Activated CD4-positive, CD25-positive, alpha-beta regulatory T cell (primary cell): ENCODE measurements at places on chromosomes 5 and 9.

GRCh38 chr5:88799938-88800535, 82.9 kb downstream of the MEF2C start:
- no peak for DNase-seq

GRCh38 chr5:157539503-157540022, 36.0 kb downstream of the ADAM19 start:
- DNase-seq, result no peak

DNA sequence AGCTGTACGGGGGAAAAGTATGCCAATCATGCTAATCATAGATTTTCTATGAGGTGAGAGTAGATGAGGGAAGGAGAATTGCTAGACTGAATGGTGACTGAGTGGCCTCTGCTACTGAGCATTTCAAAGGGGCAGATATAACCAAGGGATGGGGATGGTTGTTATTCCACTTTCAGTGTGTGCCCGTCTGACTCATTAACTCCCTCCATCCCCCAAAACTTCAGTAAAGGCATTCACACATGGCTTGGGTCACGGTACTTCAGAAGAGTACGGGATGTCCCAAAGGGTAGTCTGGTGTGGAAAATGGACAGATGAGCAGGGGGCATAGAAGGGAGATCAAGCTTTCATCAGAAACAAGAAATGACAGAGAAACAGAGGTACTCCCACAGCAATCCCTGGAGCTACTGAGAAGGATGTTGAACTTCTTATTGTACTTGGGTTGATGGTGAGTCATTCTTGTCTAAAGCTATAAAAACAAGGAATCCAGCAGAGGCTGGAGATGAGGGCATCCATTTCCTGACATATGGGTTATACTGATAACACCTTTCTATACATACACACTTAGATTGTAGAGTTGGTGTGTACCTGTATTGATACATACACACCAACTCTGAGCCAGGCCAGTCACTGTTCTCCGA, 8.9 kb upstream of the TLE4 start:
- DNase-seq, result no peak

GRCh38 chr5:56735849-56736641, 79.3 kb upstream of the MAP3K1 start:
- no peak for DNase-seq

DNA sequence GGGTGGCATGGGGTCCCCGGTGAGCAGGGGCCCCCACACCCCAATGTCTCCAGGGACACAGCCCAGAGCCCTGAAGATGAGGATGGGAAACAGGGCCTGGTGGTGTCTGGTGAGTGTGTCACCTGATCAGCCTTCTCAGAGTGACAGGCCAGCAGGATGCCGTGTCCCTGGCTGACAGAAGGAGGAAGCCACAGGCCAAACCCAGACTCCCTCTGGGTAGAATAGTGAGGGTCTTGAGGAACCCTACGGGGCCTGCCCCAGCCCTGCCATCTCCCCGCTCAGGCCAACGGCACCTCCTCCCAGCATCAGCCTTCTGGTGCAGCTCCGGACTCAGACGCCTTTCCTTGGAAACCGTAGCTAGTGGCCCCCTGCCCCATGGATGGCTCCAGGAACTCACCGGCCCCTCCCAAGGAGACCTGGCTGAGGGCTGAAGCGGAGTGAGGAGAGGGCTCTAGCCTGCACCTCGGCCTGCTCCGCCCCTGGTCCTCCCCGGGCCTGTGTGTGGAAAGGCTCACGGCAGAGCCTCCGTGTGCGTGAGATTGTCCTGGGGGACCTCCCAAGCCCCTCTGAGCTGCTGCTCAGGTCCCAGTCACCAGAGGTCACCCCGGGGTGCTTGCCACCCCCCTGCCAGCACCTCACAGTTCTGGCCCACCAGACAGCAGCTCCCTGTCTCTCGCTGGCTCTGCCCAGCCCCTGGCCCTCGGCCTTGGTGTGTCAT, 6.0 kb downstream of the RALGDS start:
- no peak for DNase-seq

GRCh38 chr5:5383461-5383860, 39.0 kb upstream of the ICE1 start:
- DNase-seq, result no peak

GRCh38 chr5:137672001-137672400, 63.9 kb downstream of the KLHL3 start:
- DNase-seq, result no peak

DNA sequence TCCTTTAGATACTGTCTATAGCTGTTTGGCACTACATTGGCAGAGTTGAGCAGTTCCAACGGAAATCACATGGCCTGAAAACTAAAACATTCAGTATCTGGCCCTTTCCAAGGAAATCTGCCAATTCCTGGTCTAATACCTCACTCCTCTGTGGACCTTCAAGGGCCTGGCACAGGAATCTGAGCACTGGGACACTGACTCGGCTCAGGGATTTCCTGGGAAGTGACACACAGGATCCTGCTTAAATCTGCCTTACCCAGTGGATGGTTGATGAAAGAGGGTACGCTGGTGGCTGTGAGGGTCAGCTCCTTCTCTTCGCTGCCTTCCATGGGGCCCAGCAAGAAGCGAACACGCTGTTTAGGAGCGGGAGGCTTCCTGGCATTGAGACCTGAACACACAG, 904 bp downstream of the TRUB2 start:
- no peak for DNase-seq

DNA sequence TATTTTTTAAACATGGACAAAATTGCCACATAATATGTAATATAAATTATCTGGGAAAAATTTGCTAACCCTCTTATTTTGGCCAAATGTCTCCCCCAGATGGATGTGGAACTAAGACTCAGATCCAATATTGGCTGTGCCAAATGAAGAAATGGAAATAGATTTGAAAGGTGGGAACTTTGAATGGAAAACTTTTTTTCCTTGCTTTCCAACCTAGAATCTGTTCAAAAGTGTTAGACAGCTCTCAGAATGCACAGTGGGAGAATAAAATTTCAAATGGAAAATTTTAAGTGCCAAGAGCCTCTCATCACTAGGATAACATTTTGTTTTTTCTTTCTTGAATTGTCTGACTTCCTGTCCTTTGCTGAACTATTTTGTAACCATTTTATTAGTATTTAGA, 142.6 kb upstream of the GAS1 start:
- no peak for DNase-seq

DNA sequence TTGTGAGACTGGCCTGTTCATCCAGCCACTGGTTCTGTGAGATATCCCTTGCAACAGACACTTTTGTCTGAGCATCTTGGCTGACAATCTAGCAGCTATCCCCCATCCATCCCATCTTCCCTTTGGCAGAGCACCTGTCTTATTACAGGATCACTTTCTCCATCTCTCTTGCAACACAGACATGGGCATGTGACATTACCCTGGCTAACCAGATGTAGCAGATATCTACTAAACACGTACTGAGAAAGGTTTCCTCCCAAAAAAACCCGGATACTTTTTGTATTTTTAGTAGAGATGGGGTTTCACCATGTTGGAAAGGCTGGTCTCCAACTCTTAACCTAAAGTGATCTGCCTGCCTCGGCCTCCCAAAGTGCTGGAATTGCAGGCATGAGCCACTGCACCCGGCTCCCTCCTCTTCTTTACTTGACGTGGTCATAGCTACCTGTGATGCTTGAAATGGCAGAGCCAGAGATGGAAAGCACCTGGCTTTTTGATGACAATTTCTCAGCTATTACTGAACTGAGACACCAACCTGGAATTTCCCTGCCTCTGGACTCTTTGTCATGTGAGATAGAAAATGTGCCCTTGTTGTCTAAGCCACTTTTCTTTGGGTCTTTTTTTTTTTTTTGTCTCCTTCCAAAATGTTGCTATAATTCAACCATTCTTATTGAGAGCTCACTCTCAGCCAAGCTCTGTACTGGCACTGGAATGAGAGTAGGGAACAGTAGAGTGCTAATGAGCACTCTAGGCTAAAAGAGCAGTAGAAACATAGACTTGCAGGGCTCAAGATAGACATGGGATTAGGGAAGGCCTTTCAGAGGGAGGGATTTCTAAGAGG, 32.6 kb downstream of the FNBP1 start:
- DNase-seq, result no peak

- no peak for DNase-seq
Measured at GRCh38 chr5:109685916-109686315, 3.8 kb upstream of the MAN2A1 start.

- no peak for DNase-seq
Measured at GRCh38 chr9:133261103-133261752, 13.8 kb downstream of the ABO start.

DNA sequence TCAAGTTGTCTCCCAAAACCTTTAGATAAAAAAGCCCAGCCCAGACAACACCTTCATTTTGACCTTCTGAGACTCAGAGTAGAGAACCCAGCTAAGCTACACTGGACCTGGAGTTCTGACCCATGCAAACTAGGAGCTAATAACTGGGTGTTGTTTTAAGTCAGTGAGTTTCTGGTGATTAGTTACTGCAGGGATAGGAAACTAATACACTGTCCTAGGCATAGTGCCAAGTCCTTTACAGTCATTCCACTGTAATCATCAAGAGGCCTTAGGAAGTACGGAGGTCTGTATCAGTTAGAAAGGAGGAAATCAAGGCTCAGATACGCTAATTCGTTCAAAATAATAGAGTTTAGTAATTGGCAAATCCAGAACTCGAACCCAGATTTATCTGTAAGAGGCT, 197.9 kb downstream of the KCTD16 start:
- DNase-seq, result no peak

DNA sequence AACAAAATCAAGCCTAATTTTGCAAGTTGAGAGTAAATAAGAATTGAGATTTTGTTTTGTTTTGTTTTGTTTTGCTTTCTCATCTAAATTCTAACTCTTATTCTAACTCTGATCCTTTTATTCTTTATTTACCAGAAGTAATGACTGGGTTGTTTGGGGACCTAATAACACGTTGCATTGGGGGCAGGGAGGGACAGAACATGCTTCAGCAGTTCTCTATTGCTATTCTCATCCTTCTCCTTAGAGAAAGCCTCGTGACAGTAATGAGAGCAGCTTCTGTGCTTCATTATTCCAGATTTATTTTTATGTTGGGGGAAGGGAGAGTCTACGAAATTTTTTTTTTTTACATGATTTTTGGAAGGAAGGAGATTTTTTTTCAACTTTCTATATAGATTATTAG, 21.1 kb downstream of the CPEB4 start:
- no peak for DNase-seq

DNA sequence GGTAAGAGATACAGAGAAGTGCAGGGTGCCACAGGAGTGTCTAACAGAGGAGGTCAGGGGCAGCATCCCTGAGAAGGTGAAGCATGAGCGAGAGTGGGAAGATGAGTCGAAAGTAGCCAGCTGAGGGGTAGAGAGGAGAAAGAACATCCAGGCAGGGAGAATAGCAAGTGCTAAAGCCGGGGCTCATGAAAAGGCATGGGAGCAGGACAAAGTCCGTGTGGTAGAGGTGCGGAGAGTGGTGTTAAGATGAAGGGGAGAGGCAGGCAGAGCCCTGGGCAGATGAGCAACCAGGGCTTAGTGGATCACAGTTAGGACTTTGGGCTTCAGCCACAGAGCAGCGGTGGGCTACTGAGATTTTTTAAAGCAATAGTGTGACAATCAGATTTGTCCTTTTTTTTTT, 10.5 kb downstream of the SLC22A5 start:
- DNase-seq, result no peak

DNA sequence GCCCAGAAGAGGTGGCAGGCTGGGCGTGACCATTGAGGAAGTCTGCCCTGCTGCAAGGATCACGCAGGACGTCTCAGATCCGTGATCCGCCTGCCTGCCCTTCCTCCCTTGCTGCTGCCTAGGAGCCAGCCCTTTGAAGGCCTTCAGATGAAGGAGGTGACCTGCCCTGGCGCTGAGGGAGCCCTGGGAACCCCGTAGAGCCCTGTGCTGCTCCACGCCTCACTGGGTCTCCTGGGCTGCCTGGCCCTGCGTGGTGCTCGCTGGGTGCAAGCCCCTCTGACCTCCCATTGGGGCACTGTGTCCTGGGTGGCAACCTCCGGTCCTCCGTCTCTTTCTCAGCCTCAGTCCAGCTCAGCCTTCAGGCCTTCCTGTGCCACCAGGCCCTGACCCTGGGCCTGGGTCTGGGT, 295.3 kb upstream of the IRX4 start:
- DNase-seq, result no peak

DNA sequence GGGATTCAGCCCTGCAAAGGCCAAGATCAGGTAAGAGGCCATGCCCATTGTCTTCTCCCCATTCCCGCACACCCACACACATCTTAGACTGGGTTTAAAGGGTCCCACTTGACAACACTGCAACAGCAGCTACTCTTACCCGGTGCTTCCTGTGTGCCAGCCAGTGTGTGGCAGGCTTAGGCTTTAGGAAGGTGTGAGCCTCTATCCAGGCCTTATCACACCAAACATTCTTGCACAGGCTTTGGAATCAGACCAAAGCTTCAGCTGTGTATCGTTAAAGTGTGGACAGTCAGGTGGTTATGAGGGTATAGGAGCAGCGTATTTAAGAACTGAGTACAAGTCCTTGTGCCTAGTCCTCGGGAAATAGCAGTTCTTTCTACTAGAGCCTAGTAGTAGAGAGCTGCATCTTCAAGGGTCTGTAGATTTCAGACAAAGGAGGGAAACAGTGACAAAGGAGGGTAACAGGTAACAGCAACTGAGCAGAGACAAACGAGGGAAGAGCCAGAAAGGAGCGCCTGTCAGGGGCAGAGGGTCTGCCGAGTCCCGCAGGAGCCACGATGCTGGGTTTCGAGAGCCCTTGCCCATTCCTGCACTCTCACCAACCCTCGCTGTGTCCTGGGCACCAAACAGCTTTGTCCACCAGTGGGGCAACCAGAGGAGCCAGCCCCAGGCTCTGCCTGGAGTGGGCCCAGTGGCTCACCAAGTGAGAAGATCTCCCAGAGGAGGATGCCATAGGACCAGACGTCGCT, 30.9 kb downstream of the CSF1R start:
- DNase-seq, result no peak

DNA sequence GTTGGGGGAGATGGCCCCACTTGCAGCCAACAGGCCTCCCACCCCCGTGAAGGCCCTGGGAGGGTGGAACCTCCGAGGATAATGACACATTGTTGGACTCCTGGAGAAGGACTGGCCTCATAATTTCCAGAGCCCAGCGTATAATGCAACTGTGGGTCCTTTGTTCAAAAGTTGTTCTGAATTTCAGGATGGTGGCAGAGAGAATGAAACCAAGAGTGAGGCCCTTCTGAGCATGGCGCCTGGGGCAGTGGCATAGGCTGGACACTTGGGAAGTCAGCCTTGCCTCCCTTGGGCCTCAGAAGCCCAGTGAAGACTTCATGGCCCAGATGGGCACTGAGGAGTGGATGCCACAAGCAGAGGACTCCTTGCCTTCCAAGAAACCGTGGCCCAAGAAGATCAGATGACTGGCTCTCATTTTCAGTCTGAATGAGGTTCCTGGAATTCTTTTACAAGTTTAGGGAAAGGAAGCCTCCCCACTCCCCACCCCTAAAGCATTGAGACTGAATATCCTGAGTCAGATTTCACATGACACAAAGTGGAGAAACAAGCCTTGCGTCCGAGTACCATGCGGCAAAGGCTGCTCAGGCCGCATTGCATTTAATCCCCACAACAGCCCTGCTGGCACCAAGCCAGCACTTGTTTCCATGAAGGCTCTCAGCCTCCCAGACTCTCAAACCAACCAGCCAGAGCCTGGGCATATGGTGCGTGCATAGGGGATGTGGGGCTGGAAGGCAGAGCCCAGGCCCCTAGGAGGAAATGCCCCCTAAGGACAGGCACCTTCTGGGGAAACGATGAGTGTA, 96.7 kb upstream of the SMIM23 start:
- no peak for DNase-seq
